ENCODE measurements at places on chromosomes 3 and 15.

DNA sequence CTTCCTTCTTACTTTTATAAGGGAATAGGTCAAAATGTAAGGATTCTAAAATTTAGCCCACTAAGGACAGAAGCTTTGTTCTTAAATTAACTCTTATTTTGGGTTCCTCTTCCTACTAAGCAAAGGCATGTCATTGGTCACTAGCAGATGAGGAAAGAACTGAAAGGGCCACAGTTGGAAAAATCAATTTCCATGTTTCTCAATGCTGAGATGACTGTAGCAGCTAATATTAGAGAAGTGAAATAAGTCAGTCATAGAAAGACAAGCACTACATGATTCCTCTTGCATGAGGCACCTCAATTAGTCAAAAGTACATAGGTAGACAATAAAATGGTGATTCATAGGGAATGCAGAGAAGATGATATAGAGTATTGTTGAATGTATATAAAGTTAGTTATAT is 353.7 kb downstream of the RSL24D1 start:
- DNase-seq = no peak

DNA sequence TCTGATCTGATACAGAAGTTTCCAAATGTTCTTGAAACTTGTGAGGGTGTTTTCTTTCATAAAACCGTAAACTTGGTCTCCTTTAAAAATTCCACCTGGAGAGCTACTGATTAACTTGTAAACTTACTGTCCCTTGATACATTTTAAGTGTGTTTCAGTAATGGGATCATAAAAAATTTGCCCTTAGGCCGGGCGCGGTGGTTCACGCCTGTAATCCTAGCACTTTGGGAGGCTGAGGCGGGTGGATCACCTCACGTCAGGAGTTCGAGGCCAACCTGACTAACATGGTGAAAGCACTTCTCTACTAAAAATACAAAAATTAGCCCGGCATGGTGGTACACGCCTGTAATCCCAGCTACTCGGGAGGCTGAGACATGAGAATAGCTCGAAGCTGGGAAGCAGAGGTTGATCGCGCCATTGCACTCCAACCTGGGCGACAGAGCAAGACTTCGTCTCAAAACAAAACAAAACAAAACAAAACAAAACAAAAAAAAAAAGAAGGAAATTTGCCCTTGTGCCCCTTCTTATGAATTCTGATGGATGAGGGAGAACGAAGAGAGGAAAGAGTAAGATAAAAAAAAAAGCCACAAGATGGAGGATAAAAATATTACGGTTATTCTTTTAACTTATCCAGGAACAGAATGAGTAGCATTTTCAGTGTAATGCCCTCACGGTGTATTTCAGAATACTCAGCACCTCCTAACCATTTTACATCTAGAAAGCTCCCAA is 32.1 kb upstream of the AP4E1 start:
- no peak for DNase-seq

DNA sequence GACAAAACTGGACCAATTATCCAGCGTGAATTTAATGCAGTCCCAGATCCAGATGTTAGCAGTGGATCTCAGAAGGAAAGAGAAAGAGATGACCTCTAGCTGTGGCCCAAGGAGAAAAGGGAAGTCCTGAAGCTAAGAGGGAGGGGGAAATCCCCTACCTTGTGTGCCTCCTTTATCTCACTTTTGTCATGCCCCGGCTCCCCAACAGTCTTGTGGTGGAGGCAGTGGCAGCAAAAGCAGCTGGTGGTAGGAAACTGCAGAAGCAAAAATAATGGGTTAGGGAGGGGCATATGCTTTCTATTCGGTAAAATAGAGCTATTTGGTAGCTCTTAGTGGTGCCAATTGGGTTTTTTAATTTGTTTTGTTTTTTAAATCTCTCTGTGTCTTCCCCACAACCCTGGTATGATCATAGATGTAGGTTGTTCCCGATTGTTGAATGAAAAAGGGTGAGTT is 56.5 kb downstream of the MCTP2 start:
- DNase-seq = no peak

GRCh38 chr3:49471856-49472495 is 1.9 kb downstream of the DAG1 start:
- no peak for DNase-seq

- no peak for DNase-seq
Measured at GRCh38 chr15:40844696-40845030, 815 bp downstream of the SPINT1 start.

GRCh38 chr15:66570842-66571478 is 5.2 kb upstream of the LCTL start:
- no peak for DNase-seq

GRCh38 chr3:49650177-49650576 is 24.0 kb upstream of the APEH start:
- DNase-seq = no peak

- no peak for DNase-seq
Measured at GRCh38 chr3:188656196-188656982, 502.4 kb downstream of the LPP start.

GRCh38 chr3:152524198-152525140 is 255.7 kb downstream of the MBNL1 start:
- no peak for DNase-seq

DNA sequence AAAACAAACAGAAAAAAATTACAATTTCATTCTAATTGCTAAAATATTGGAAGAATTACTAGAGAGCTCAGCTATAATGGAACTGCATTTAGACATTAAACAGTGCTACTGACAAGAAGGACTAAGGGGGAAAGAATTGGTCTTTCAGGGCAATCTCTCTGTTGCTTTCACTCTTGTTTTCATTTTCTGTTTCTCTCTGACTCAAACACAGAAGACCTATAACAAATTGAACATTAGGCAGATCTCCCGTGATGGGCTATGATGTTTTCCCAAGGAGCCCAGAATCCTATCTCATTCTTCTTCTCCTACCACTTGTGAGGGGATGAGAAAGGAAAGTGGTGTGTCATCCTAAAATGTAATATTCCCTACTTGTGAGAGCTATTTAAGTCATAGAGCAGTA is 358.0 kb upstream of the TGFBR2 start:
- no peak for DNase-seq

DNA sequence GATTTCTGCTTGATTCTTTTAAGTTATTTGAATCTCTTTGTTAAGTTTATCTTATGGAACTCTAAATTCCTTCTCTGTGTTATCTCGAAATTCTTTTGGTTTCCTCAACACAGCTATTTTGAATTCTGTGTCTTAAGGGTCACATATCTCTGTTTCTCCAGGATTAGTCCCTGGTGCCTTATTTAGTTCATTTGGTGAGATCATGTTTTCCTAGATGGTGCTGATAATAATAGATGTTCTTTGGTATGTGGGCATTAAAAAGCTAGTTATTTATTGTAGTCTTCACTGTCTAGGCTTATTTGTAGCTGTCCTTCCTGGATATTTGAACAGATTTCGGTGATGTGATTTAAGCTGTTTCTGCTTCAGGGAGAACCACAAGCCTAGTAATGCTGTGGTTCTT is 615.6 kb upstream of the NECTIN3 start:
- no peak for DNase-seq

DNA sequence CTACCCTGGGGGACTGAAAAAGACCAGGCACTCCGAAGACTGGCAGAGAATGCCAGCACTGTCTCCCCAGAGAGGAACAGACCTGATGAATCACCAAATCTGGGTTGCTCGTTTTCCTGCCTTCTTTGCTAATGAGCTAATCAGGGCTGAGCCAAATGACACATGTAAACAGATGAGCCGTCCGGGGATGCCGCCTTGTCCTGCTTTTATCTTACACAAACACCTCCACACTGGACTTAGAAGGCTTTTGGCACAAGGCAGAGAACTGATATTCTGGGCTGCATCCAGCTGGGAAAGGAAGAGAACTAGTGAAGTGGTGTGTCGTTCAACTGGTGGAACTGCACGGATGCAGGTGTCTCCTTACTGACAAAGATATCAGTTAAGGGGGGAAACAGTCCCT is 88.1 kb downstream of the MECOM start:
- DNase-seq = no peak

GRCh38 chr15:40739047-40739446 is 16.0 kb downstream of the RMDN3 start:
- DNase-seq = no peak

DNA sequence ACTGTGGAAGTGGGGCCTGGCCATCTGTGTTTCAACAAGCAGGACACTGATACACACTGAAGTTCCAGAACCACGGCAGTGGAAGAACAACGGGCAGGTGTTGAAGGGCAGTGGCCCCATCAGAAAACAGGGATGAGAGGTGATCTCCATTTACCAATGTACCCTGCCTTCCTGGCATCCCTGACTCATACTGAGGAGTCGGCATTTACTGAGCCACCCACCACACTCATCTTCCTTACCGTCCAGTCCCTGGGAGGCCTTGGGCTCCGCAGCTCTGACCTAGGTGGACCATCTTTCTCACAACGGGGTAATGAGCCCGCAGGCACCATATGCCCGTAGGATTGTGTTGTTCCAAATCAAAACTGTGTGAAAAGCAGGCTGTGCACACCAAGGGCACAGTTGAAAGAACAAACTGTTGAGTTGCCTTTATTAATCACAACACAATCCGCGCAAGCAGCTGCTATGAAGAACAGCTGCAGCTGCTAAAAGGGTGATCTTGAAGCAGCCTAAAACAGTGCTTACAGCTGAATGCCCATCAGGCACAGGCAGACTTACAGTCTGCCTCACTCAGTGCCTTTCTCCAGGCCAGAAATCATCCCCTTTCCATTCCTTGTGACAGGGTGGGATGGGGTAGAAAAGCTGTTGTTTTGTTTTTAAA is 12.9 kb downstream of the MB21D2 start:
- DNase-seq = no peak

DNA sequence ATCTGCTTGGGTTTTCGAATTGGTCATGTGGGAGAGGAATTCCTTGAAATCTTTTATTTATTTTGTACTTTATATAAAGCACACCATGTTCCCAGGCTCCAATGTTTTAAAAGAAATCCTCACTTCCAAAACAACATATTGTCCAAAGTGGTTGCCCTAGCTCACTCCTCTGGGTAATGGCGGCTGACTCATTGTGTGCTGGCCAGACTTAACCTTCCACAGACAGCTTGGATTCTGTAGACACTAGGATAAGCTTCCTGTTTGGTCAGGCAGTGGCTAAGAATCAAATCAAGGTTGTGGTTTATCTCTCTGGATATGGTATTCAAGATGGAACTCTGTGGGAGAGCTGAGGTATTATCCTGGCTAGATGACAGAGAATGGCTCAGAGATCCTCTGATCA is 55.8 kb upstream of the FAM98B start:
- DNase-seq = no peak

DNA sequence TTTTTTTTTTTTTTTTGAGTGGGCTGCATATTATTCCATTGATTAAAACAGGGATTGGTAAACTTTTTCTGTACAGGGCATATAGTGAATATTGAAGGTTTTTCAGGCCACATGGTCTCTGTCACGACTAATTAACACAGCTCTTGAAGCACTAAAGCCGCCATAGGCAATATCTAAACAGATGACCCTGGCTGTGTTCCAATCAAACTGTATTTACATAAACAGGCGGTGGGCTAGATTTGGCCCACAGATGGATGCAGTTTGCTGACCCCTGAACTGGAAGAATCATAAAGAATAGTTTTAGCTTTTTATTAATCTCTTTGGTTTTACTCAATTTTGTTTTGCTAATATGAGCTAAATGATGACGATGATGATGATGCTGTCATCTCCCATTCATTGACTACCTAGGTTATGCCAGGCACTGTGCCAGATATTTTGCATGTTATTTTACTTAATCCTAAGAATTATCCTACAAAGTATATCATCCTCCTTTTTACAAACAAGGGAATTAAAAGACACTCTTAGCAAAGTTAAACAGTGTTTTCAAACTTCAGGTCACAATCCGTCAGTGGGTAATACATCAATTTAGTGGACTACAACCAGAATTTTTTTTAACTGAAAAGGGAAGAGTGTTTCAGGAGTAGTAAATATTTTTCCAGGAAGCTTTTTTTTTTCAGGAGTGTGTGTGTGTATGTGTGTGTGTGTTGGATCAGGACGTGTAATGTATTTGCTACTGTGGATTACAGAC is 54.3 kb downstream of the LMCD1 start:
- DNase-seq = no peak

GRCh38 chr15:80866936-80867335 is 87.8 kb downstream of the CEMIP start:
- peak; percentile 67 for DNase-seq

DNA sequence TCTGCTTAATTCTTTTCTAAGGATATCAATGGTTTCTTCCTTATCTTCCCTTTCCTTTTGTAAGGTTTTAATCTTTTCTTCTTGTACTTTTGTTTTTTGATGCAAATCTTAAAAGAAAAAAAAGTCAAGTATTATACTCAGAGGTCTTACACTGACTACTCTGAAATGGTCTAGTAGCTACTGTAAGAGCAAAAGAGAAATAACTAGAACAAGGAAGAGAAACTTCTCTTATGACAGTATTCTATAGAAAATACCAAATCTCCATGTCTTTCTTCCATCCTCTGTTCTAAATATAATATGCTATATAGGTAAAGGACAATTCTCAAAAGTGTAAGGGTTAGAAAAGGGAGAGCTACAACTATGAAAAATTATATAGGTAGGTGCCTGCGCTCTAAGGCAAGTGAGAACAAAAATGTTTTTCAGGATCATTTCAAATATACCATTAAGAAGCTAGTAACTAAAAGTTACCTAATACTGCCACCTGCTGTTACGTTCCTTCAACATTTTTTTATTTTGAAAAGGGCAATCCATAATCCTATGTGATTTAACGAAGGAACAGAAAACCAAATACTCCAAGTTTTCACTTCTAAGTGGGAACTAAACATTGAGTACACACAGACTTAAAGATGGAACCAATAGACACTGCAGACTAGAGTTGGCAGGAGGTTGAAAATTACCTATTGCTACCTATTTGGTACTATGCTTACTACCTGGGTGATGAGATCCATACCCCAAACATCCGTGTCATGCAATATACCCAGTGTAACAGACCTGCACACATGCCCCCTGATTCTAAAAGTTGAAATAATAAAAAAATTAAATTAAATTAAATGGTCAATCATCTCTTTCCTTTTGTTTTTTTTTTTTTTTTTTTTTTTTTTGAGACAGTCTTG is 36.7 kb downstream of the CIP2A start:
- DNase-seq = no peak

- DNase-seq = peak; percentile 80
Measured at GRCh38 chr3:8767667-8768363, 1.6 kb downstream of the OXTR start.

DNA sequence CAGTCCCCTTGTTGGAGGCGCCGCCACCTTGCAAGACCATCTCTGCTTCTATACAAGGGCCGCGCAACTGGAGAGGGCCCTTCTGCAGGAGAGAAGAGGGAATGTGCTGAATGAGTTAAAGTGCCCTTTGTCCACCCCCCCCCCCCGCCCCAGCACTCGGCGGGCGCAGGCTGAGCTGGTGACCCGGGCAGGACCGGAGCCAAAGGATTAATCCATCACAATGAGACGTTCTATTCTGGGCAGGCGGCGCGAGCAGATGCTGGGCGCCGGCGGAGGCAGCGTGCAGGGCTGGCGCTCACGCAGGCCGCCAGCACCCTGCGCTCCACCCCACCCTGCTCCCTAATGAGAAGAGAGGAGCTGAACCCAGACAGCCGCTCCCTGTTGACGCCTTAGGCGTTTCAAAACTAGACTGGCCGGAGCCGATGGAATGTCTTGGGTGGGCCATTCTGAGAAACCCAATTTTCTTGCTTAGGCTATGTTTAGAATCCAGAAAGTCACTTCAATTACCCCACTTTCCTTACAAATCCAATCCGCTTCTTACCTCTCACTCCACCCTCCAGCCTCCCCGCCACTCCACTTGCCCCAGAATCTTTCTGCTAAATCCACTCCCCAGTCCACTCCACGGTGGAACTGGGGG is 32.9 kb downstream of the GJD2 start:
- DNase-seq = peak; percentile 73

Measured in H9 (cell line).